Left renal cortex interstitium (tissue), 4 donors: ENCODE measurements at places on chromosomes 3 and 15.

DNA sequence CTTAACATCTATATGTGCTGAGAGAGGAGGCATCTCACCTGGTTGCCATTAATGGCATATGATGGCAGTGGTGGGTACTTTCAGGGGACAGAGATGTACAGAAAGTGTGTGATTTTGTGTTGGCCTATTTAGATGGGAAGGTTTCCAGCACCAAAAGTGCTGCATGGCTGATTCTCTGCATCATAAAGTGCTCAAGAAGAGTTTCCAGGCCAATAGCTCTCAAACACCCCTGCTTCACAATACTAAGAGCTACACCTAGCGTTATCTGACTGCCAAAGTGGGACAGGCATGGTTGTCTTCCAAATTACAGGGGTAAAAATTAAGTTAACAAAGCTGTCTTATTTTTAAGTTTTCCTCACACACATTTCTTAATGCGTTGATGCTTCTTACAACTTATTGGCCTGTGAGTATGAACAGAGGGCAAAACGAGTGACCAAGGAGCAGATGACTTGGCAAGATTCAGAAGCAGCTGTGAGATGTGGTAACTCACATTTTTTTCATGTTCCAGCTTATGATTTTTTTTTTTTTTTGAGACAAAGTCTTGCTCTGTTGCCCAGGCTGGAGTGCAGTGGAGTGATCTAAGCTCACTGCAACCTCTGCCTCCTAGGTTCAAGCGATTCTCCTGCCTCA is 41.4 kb upstream of the VEPH1 start:
- DNase-seq = no peak

DNA sequence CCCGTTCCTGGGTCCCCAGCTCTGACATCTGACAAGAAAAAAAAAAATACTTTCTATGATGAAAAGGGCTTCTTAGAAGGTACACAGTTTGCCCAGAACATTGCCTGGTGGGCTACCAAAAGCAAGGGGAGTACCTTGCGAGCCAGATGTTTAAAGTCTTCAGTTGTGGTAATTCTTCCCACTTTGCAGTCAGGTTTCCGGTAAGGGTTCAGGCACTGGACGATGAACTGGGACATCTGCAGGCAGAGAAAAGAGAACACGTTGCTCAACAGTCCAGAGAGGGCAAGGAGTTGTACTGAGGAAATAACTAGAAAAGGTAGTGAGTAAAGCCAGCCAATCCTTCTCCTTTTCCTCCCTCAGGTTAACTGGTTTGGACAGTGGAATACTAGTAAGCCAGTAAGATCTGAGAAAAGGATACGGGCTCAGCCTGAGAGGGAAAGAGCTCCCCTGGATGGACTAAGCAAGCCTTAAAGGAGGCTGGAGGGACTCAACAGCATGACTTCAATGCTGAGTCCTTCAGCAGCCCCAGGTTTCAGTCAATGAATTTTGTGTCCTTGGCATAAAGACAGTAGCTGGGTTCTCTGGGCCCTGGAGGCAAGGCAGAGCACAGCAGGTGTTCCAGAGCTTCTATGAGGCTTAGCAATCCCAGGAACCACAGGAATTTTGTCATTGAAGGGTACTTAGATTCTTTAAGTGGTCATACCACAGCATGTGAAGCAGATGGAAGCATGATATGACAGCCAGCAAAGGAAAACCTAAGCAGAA is 38.2 kb downstream of the NBEAL2 start:
- no peak for DNase-seq

GRCh38 chr3:136535906-136536305 is 216.3 kb downstream of the STAG1 start:
- DNase-seq = no peak

- no peak for DNase-seq
Measured at GRCh38 chr3:131705558-131706051, 202.8 kb upstream of the MRPL3 start.

DNA sequence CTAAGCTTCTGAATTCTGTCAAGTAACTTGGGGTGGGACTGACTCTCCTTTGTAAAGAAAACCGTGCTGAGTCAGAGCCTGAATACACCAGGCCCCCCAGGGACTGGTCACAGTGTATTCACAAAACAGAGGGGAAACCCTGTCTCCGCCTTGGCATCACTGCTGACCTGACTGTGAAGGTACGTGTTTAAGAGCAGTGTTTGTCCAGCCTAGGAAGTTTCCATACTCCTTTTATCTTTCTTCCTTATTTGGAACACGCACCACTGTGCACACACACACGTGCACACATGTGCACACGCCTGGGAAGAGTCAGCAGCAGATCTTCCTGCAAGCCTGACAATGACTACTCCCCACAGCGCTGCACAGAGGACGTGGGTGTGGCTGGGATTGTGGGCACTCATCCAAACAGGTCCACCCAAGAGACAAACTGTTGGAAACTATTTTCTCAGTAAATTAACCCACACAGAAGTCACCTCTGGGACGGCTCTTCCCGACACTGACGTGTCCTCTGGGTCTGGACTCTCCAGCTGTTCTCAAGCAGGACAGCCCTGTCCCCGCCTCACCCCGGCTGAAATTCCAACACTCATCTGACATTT is 87.7 kb downstream of the ATP10A start:
- DNase-seq = no peak

GRCh38 chr3:160218136-160218535 is 7.1 kb upstream of the C3orf80 start:
- DNase-seq = no peak

DNA sequence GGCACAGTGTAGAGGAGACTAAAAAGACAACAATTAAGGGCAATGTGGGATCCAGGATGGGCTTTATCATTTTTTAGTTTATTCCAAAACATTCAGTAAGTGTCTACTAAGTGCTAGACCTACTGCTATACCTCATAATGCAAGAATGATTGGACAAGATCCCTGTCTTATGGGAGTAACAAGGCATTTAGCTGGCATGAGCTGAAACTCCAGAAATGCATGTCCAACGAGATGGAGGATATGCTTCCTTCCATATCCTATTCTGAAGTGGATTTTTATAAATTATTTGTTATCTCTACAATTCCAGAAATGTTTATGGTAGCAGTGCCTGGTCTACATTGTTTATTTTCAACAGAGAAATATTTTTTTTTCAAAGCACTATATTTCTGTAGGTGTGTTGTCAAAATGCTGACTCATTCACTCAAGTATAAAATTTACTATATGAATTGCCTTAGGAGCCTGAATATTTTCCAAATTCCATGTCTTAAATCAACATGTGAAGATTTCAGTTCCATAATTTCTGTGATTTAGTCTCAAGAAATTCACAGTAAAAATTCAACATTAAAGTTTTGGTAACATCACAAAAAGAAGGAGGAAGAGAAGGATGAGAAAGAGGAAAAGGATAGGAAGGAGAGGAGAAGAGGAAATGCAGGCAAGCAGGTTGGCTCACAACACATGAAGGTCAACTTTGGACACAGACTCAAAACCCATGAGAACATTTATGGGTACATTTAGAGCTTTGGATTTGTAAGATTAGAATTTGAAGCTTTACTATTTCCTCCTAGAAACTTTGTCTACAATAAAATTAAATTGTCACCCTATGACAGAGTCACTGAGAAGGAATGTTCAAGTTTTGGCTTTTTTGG is 88.6 kb downstream of the P3H2 start:
- no peak for DNase-seq

- DNase-seq = no peak
Measured at GRCh38 chr15:38029736-38030135, 95.3 kb downstream of the TMCO5A start.

GRCh38 chr15:91100814-91101607 is 954 bp downstream of the SV2B start:
- DNase-seq = no peak

- no peak for DNase-seq
Measured at GRCh38 chr15:100147828-100148227, 193.9 kb downstream of the ADAMTS17 start.
